ENCODE measurements at places on chromosomes 5 and 9.

GRCh38 chr5:129804705-129805104 is 56.8 kb downstream of the MINAR2 start:
- DNase-seq = no peak

DNA sequence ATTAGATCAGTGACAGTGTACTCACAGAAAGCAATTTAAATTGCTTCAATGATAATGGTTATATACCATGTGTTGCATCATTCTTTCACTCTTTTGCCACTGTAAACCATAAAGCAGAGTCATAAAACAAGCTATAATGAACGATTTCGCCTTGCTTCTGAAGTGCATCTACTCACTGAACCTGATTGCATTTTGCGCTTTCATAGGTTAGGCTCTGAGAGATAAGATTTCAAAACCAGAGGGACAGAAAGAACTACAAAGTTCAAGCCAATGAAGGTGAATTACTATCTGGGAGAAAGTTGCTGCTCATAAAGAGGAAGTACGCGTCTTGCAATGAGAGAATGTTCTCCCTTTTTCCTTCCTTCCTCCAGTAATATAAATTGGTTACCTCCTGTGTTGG is 412.7 kb downstream of the CETN3 start:
- DNase-seq = no peak

GRCh38 chr9:6302417-6302816 is 25.8 kb upstream of the TPD52L3 start:
- DNase-seq = no peak

DNA sequence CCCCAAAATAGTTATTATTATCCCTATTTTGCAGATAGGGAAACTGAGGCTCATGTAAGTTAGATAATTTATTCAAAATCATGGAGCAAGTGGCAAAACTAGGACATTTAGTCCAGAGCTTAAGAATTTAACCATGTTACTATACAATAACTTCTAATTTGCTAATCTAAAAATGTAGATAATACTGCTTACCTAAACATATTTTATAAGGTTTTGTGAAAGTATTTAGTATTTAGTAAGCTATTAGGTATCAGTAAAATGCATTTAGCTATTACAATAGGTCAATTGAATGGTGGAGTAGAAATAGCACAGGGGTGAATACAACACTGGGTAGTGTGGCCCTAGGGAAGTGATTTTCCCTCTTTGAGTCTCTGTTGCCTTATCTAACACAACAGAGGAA is 648.3 kb downstream of the KIF4B start:
- no peak for DNase-seq

- DNase-seq = no peak
Observed at GRCh38 chr9:7316967-7317366, 482.6 kb downstream of the DMAC1 start.

- DNase-seq = no peak
Observed at GRCh38 chr9:127578627-127578951, 33.5 kb upstream of the STXBP1 start.

DNA sequence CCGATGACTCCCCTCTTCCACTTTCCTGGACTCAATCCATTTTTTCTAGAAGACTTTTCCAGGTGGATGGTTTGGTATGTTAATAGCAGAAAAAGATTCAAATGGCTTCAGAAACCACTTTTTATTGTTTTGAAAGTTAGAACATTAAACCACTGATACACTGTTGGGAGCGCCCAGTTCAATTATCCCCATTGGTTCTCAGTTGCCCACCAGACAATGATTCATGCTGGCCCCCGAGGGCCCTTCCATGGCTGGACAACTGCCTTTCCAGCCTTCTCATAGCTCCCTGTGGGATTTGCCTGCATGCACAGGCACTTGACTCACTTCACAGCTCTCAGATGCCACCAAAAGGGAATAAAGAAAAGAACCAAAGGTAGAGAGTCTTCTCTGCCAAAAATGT is 21.3 kb upstream of the ANKRD34B start:
- peak; percentile 86 for DNase-seq

GRCh38 chr5:98775246-98776065 is 2.0 kb downstream of the RGMB start:
- DNase-seq = peak; percentile 49

GRCh38 chr5:78577071-78577807 is 71.3 kb downstream of the LHFPL2 start:
- no peak for DNase-seq

- no peak for DNase-seq
Observed at GRCh38 chr9:95648225-95648624, 131.5 kb upstream of the PTCH1 start.

- no peak for DNase-seq
Observed at GRCh38 chr5:163177971-163178370, 259.4 kb upstream of the CCNG1 start.

- no peak for DNase-seq
Observed at GRCh38 chr9:124437086-124437485, 13.2 kb upstream of the ADGRD2 start.

DNA sequence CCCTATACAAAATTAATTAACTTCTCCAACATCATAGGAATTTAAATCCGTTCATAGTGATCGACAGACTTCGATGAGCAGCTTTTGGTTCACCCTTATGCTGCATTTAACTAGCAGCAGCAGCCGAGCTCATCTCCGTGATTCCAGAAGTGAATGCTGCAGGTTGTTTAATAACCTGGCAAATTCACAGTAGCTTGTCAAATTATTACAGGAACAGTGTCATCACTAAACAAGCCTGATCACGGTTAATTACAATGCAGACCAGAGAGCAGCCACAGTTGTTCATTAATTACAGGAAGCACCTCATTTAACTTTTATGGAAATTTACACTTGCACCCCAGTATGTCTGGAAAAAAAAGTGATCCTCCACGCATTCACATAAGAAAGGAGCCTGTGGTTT is 188.2 kb downstream of the BNC2 start:
- DNase-seq = no peak

- DNase-seq = no peak
Observed at GRCh38 chr9:85036496-85036895, 367.0 kb downstream of the NTRK2 start.

GRCh38 chr5:158928404-158928803 is 171.3 kb downstream of the EBF1 start:
- no peak for DNase-seq

- DNase-seq = no peak
Observed at GRCh38 chr5:96338091-96338490, 95.0 kb downstream of the PCSK1 start.

DNA sequence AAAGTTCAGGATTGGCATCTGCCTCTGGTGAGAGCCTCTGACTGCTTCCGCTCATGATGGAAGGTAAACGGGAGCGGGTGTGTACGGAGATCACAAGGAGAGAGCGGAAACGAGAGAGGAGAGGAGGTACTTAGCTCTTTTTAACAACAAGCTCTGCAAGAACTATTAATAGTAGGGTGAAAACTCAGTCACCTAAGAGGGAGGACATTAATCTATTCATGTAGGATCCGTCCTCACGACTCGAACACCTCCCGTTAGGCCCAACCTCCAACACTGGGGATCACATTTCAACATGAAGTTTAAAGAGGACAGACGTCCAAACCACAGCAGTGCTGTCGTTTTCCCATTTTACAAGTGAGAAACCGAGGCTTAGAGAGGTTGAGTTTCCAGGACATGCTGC is 173.7 kb downstream of the SLC28A3 start:
- DNase-seq = no peak

DNA sequence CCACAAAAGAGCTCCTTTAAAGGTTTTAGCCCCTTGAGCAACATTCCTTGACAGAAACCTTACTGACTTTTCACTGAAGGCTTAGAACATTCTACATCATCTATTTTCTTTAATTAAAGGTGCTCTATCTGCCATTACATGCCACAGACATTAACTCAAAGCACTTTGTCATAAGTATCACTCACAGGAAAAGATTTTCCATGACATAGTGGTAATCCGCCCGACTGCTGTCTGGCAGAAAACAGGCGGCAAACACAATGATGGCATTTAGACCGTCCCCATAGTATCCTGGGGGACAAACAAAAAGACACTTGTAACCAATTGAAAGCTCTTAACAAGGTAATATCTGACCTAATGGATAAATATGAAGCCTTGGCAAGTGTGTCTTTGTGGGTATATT is 126.2 kb upstream of the PCA3 start:
- DNase-seq = peak; percentile 34

DNA sequence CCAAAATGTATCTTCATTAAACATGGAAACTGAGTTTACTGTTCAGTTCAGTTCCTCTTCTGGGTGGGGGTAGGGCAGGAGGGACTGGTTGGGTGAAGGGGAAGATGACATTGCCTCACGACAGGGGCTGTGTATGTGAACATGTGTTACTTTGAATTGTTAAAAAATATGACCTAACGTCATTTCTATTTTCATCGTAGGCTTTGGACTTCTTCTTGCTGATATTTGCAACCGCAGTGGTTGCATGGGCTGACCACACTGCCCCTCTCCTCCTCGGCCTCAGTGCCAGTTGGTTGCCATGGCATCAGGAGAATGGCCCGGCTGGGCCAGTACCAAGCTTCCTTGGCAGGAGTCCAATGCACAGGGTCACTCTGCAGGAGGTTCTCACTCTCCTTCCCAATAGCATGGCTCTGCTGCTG is 41.5 kb downstream of the HACD4 start:
- peak; percentile 62 for DNase-seq

DNA sequence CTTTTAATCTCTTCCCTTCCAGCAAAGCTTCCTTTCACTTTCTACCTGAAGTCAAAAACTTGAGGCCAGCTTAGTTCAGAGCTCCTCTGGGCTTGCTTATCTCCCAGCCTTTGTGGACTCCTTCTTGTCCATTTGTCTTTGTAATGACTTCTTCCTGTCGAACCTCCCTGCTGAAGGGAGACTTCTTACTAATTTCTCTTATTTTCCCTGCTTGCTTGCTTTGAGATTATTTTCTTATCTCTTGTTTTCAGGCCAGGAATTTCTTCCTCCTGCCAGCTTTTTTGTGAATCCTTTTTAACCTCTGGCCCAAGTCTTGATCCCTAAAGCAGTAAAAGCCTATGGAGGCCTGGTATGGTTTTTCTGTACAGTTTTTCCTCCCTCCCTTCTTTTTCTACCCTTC is 46.8 kb upstream of the DHFR start:
- DNase-seq = no peak

DNA sequence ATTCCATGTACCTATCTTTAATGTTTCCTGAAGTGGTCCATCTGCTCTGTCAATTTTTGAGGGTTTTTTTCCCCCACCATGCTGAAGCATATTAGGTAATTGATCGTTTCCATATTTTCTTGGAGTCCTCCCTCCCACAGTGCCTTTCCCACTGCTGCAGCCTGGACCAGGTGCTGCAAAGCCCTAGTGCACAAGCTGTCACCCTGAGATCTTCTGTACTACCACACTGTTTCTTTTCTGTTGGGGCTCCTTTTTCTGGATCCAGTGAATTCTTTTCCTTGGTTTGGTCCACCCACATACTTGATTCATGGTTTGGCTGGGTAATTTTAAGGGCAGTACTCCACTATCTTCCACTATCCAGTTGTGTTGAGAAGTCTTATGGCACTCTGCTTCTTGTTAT is 30.9 kb upstream of the FAM169A start:
- DNase-seq = no peak

DNA sequence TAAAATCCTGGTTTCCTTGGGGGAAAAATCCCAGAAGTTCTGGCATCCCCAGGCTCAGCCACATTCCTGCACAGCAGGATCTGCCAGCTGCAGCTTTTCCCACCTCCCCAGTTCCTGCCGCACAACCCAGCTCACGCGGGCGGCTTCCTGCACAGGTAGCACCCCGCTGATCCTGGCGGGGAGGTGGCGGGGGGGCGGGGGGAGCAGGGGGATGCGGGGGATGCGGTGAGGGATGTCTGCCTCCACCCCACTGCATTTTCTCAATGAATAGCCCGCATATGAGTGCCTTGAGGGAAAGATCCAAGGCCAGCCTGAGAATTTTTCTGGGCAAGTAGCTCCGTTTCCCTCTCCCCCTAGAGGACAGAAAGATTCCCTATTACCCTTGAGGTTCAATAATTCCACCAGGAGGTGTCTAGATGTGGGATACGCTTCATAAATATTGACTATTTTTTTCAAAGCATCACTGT is 21.1 kb downstream of the GFPT2 start:
- peak; percentile 68 for DNase-seq

DNA sequence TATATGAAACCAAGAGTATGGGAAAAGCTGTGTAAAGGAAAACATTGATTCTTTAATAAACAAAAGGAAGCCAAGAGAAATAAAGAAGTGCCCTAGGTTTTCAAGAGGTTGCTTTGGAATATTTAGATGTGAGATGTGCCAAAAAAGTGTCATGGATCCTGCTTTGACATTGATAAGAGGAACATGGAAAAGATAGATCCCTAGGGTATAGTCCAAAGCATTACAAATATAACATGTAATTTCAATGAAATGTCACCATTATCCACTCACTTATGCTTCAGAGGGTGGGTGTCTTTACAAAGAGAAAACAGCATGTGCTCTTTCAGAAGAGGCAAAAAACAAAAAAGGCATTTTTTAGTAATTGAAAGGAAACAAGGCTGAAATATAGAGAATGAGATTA is 1196.7 kb downstream of the EFNA5 start:
- DNase-seq = no peak

DNA sequence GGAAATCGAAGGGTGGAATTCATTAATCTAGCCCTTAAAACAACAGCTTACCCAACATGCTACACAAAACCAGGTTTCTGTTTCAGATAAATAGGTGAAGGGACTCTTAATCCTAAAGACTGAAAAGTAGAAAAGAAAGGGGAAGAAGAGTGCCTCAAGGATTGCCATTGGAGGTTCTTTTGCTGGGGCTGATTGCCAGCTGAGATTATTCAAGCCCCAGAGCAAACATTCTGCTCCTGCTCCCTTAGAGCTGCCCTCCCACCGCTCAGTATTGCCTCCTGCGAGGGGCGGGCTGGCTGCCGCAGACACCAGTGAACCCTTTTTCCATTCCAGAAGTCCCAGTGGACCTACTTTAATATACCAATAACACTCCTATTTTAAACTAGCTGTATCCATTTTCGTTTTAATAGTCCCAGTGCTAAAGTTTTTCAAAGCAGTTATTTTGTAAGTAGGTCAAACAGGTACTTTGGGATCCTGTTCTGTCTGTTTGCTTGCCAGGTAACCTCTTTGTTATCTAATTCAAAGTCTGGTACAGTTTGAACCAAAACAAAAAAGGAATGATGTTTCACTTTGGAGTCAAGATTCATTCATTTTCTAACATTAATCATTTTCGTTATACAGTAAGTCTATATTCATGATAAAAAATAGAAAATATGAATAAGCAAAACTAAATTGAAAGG is 38.6 kb downstream of the HMGCS1 start:
- DNase-seq = no peak

DNA sequence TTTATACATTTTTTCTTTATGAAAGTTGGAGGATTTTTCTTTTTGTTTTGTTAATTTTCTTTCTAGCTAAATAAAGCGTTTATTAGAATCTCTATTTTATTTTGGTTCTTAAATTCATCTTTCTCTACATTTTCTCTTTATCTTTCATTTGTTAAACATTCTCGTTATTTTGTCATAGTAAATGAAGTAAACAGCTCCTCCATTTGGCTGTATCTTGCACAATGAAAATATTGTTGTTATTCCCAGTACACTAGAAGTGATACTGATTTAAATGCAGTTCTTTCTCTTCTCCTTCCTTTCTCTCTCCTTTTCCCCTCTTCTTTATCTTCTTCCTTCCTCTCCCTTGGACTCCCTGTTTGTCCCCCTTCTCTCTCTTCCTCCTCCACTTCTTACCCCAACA is 88.8 kb downstream of the FER start:
- DNase-seq = no peak

Data from astrocyte of the hippocampus (primary cell).